ENCODE measurements at places on chromosomes 11 and 22. TPM values are rescaled to one million over a fixed set of nuclear protein-coding genes. Genes with fewer than 3 reads are reported as not detected.

KCNJ1 gene
- not detected for total RNA-seq

SLC43A3 gene
- total RNA-seq = not detected

LUZP2 gene
- not detected for total RNA-seq

SYCE3 gene
- total RNA-seq = not detected

PRAME gene
- not detected for total RNA-seq

OR8A1 gene
- not detected for total RNA-seq

UQCC3 gene
- total RNA-seq = 141 TPM

SLC17A6 gene
- not detected for total RNA-seq

KDM4E gene
- not detected for total RNA-seq

GLYATL1 gene
- total RNA-seq = not detected

MYRF gene
- total RNA-seq = 70.1 TPM

UEVLD gene
- 11.3 TPM for total RNA-seq

SLC43A1 gene
- 47.7 TPM for total RNA-seq

RBFOX2 gene
- 43.0 TPM for total RNA-seq
